ENCODE measurements at places on chromosomes 16 and 17. TPM values are rescaled to one million over a fixed set of nuclear protein-coding genes. Genes with fewer than 3 reads are reported as not detected.
A peak's percentile ranks its signal among the peaks of the same experiment; 100 is the strongest.

- DNase-seq, result no peak
Observed at GRCh38 chr17:77006971-77007649, 133.7 kb upstream of the SEC14L1 start.

GRCh38 chr16:68281368-68282063, 17.2 kb downstream of the SLC7A6 start:
- no peak for DNase-seq

DNA sequence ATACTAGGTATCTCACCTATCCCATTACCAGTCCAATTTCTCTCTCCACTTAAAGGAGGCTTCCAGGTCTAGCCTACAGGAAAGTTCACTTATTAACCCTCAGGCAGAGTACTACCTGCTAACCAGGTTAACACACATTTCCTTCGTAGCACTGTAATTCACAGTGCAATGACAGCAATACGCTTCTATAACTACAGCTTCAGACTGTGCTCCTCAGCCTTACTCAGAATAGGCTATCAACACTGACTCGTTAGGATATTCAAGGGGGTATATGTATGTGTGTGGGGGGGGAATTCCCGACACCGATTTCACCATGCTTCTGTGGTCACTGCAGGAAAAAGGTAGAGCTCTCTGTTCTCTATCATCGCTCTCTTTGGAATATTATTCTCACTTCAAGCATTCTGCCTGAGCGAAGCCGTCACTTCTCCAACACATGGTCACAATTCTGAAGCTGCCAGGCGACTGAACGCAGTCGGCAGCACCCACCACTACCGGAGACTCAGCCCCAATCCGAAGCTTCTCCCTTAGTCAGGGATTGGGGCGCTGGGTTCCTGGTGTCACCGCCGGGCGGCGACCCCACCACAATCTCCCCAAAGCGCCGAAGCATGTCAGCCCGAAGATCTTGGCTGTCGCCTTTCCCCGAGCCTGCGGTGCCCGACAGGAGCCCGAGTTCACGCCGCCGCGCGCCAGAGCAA, 618 bp downstream of the GGA3 start:
- no peak for DNase-seq

- DNase-seq, result no peak
Observed at GRCh38 chr16:20952139-20952920, 51.8 kb downstream of the LYRM1 start.

GRCh38 chr16:90081606-90081970, 4.5 kb upstream of the PRDM7 start:
- no peak for DNase-seq

- DNase-seq, result no peak
Observed at GRCh38 chr16:21982108-21982507, 18.8 kb downstream of the PDZD9 start.

DNA sequence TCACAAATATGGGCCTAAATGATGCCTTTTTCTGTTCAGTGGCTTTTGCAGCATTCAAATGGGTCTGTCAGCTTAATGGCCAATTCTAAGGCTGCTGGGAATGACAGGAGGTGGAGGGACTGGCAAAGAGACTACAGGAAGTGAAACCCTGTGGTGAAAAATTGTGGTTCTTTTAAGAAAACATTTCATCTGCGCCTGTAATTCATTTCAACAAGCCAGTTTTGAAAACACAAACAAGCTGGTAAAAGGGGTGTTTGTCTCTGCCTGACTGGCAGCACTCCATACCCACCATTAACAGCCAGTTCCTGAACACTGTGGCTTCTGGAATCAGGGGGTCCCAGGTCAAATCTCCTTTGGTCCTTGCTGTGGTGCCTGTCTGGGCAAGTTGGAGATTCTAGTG, 3.6 kb upstream of the KDM8 start:
- no peak for DNase-seq

DNA sequence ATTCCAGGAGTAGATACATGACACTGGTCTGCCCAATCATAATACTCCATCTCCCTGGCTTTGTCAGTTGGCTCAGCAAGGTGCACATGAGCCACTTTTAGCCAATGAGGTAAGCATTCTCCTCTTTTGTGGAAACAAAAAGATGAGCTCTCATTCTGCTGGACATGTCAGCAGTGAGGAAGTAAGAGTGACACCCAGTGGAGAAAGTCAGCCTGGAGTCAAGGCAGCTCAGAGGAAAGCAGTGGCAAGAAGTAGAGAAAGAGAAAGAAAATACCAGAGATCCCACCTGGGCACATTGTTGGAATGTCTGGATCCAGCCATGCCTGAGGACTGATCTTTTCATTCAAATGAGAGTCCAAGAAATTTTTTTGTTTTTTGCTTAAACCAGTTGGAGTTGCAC, 496.9 kb upstream of the C16orf82 start:
- peak; percentile 5 for DNase-seq

GRCh38 chr16:58426966-58427365, 34.7 kb downstream of the GINS3 start:
- peak; percentile 65 for DNase-seq

- DNase-seq, result no peak
Observed at GRCh38 chr16:82425661-82426060, 201.1 kb upstream of the CDH13 start.

DNA sequence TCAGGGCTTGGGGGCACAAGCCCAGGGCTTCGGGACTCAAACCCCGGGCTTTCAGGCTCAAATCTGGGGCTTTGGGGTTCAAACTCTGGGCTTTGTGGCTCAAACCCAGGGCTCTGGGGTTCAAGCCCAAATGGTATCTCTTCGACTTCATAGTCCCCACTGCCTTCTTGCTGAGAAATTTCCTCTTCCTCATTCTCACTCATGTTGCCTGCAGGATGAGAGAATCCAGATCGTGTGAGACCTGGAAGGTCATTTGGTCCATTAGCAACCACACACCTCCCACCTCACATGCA, 576 bp downstream of the ZNF768 start:
- DNase-seq, result no peak

DNA sequence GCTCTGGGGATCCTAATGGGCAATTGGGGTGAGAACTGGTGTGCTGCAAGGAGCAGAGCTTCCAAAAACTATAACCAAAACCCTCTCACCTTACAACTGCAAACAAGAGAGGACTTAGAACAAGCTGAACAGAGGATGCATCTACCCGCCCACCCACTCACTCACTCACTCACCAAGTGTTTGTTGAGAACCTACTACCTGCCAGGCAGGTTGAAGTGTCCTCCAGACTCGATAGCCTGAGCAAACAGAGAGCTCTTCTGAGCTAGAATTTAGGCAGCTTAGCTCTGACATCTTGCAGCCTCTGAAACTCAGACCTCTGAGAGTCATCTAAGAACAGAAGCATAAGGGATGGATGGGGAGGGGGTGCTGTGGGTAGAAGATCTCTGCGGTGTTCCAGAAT, 41.2 kb downstream of the CACNG3 start:
- no peak for DNase-seq

- peak; percentile 98 for DNase-seq
Observed at GRCh38 chr16:2155091-2155950, at the start of gene TRAF7. Gene TRAF7, plus strand, starts transcription at chr16:2155782. Its CDS starts 8,139 bp downstream, at chr16:2163921.

- no peak for DNase-seq
Observed at GRCh38 chr16:89191033-89191900, 9.1 kb downstream of the SLC22A31 start.

DNA sequence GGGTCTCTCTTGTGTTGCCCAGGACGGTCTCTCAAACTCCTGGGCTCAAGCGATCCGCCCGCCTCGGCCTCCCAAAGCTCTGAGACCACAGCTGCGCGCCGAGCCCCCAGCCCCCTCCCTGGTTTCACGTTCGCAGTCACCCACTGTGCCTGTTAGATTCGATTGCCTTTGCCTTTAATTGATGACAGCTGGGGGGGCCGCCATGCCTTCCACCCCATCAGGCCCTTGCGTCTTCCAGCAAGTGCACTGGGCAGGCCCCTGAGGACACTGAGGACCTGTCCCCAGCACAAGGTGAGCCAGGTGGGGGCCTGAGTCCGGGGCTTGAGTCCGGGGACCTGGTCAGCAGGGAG, 3.3 kb downstream of the IGFALS start:
- no peak for DNase-seq

GRCh38 chr17:47918006-47918405, 22.0 kb downstream of the SP2 start:
- DNase-seq, result no peak

GRCh38 chr17:31811101-31811500, 47.9 kb downstream of the COPRS start:
- no peak for DNase-seq

- DNase-seq, result no peak
Observed at GRCh38 chr17:34862384-34862783, 98.9 kb downstream of the CCT6B start.

DNA sequence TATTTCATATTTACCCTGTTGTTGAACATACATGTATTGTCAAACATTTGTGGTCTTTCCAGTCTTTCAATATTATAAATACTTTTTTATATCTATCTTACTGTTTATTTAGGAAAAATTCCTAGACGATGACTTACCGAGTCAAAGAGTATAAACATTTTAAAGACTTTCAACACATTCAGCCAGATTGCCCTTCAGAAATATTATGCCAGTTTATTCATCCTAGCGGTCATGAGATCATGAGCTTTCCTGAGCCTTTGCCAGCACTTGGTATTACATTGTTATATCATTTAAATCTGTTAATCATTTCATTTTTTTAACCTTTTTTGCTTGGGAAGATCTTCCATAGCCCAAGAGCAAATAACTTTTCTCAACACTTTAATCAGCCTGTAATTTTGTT, 197.4 kb downstream of the SPECC1 start:
- no peak for DNase-seq

DNA sequence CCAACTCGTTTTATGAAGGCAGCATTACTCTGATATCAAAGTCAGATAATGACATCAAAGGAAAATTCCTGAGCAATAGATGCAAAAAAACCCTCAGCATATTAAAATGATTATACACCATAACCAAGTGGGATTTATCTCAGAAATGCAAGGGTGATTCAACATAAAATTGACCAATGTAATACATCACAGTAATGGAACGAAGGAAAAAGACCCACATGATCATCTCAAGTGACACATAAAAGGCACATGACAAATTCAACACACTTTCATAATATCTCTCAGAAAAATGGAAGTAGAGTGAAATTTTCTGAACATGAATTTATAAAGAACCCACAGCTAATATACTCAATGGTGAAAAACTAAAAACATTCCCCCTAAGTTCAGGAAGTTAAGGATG, 118.8 kb downstream of the ITFG1 start:
- no peak for DNase-seq

- DNase-seq, result no peak
Observed at GRCh38 chr17:8791910-8792270, 7.3 kb downstream of the MFSD6L start.

DNA sequence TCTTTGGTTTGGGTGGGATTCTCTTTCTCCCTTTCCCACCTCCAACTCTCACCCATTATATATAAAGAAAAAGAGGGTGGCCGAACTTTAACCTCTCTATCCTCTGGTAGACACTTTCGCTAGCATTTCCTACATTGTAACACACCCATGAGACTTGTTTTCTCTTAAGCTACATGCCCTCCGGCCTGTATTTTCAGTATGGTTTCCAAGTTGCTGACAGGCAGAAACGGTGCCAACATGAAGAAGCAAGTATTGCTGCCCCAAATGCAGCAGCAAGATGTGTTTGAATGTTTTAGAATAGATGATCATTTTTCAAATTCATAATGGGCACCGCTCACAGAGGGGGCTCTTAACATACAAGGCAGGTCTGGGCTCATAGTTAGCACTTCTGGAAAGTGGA, 18.7 kb upstream of the CYB5B start:
- no peak for DNase-seq

- no peak for DNase-seq
Observed at GRCh38 chr17:39738568-39738901, 797 bp downstream of the GRB7 start.

- DNase-seq, result no peak
Observed at GRCh38 chr17:58333736-58334207, 5.2 kb upstream of the TSPOAP1 start.

- DNase-seq, result no peak
Observed at GRCh38 chr16:83021045-83021444, 394.3 kb downstream of the CDH13 start.

- DNase-seq, result no peak
Observed at GRCh38 chr16:593406-593805, 3.5 kb downstream of the RAB40C start.

GRCh38 chr17:14161419-14161818, 75.2 kb downstream of the CDRT15 start:
- DNase-seq, result no peak

Gene OR4D1
- polyA plus RNA-seq, result not detected

Gene EPX
- not detected for polyA plus RNA-seq

Gene TMEM100
- 8.3 TPM for polyA plus RNA-seq

Gene SLC5A11
- polyA plus RNA-seq, result not detected

Gene CTF1
- 6.5 TPM for polyA plus RNA-seq

Gene TLCD2
- 1.6 TPM for polyA plus RNA-seq

Gene PITPNM3
- polyA plus RNA-seq, result 0.17 TPM

Gene NUBP2
- 74.1 TPM for polyA plus RNA-seq

Gene CACNG4
- polyA plus RNA-seq, result 0.06 TPM

Gene PIRT
- not detected for polyA plus RNA-seq

Gene PRAC1
- polyA plus RNA-seq, result not detected

Gene MRPL28
- 169 TPM for polyA plus RNA-seq

Gene MYH2
- polyA plus RNA-seq, result 0.03 TPM

Gene ITGAX
- polyA plus RNA-seq, result 1.3 TPM

Gene SPATA32
- not detected for polyA plus RNA-seq

Gene ZP2
- polyA plus RNA-seq, result not detected
